ENCODE measurements at places on chromosomes 7 and 10. TPM values are rescaled to one million over a fixed set of nuclear protein-coding genes. Genes with fewer than 3 reads are reported as not detected.

Gene CFTR
- polyA plus RNA-seq, result 41.6 TPM

Gene PPP1R3A
- 1.3 TPM for polyA plus RNA-seq

Gene SLC16A12
- 1.5 TPM for polyA plus RNA-seq

Gene CUBN
- polyA plus RNA-seq, result 2.1 TPM

Gene TRIM50
- 0.24 TPM for polyA plus RNA-seq

Gene GRM3
- 0.40 TPM for polyA plus RNA-seq

Gene RPP30
- 63.0 TPM for polyA plus RNA-seq

Gene SDK1
- polyA plus RNA-seq, result 19.5 TPM

Gene OLAH
- not detected for polyA plus RNA-seq

Gene PAPOLB
- polyA plus RNA-seq, result 0.04 TPM

Gene CHCHD3
- polyA plus RNA-seq, result 50.0 TPM

Gene GPR146
- 4.6 TPM for polyA plus RNA-seq

Gene RBM20
- polyA plus RNA-seq, result 1.1 TPM

Gene FEZF1
- not detected for polyA plus RNA-seq

Gene KIF11
- polyA plus RNA-seq, result 61.5 TPM

Gene MYPN
- 0.14 TPM for polyA plus RNA-seq

Gene NPSR1
- not detected for polyA plus RNA-seq

Gene CREB5
- polyA plus RNA-seq, result 12.0 TPM

Gene ZNF655
- 98.6 TPM for polyA plus RNA-seq

Gene SPDYE3
- polyA plus RNA-seq, result 6.7 TPM

Gene SYT15
- polyA plus RNA-seq, result 26.5 TPM

Gene CPA1
- 0.99 TPM for polyA plus RNA-seq

Gene HOXA6
- 13.4 TPM for polyA plus RNA-seq

Gene GHRHR
- polyA plus RNA-seq, result not detected

Gene CLDN4
- 98.7 TPM for polyA plus RNA-seq

Gene SPDYE9
- 0.87 TPM for polyA plus RNA-seq

Gene CC2D2B
- polyA plus RNA-seq, result 1.4 TPM

Gene DGKI
- 0.91 TPM for polyA plus RNA-seq

Gene OPN1SW
- 1.2 TPM for polyA plus RNA-seq

Gene NRG3
- polyA plus RNA-seq, result 1.4 TPM

Gene NUP205
- polyA plus RNA-seq, result 69.7 TPM

Gene DKK1
- polyA plus RNA-seq, result 3.2 TPM

Gene GARIN1A
- 2.4 TPM for polyA plus RNA-seq

Gene DENND2A
- 41.1 TPM for polyA plus RNA-seq

Gene CHAT
- polyA plus RNA-seq, result not detected

Gene SPAM1
- not detected for polyA plus RNA-seq

Gene ADAM22
- polyA plus RNA-seq, result 14.4 TPM

Gene ZSCAN25
- polyA plus RNA-seq, result 20.8 TPM

Gene VSTM2A
- polyA plus RNA-seq, result 0.30 TPM

Gene GBX1
- 0.26 TPM for polyA plus RNA-seq

Gene PLCE1
- polyA plus RNA-seq, result 20.9 TPM

Gene PGAM2
- 0.26 TPM for polyA plus RNA-seq

Gene LDB3
- 27.1 TPM for polyA plus RNA-seq

Gene COBL
- polyA plus RNA-seq, result 8.5 TPM

Gene VIM
- polyA plus RNA-seq, result 1,818 TPM

Gene TMEM270
- polyA plus RNA-seq, result not detected

Gene ITGB8
- 6.2 TPM for polyA plus RNA-seq

Gene NUDT1
- polyA plus RNA-seq, result 18.1 TPM

Gene AMZ1
- polyA plus RNA-seq, result 0.35 TPM

Gene SCIN
- 5.8 TPM for polyA plus RNA-seq

Gene PLXDC2
- polyA plus RNA-seq, result 127 TPM

Gene EVX1
- polyA plus RNA-seq, result not detected

Gene KIAA1217
- polyA plus RNA-seq, result 62.8 TPM
